ENCODE measurements at places on chromosomes 16 and 17. TPM values are rescaled to one million over a fixed set of nuclear protein-coding genes. Genes with fewer than 3 reads are reported as not detected.
A peak's percentile ranks its signal among the peaks of the same experiment; 100 is the strongest.

DYNLL2 gene
- total RNA-seq: 21.3 TPM

SLC16A13 gene
- 0.42 TPM for total RNA-seq

BRICD5 gene
- total RNA-seq: 203 TPM

EFNB3 gene
- 0.20 TPM for total RNA-seq

CMTM2 gene
- not detected for total RNA-seq

SLC5A10 gene
- total RNA-seq: not detected

TBKBP1 gene
- total RNA-seq: 24.6 TPM

GRCh38 chr17:37388266-37388665 is 12.5 kb downstream of the C17orf78 start:
- DNase-seq: no peak

- DNase-seq: no peak
Measured at GRCh38 chr17:62925267-62925836, 40.7 kb upstream of the TANC2 start.

DNA sequence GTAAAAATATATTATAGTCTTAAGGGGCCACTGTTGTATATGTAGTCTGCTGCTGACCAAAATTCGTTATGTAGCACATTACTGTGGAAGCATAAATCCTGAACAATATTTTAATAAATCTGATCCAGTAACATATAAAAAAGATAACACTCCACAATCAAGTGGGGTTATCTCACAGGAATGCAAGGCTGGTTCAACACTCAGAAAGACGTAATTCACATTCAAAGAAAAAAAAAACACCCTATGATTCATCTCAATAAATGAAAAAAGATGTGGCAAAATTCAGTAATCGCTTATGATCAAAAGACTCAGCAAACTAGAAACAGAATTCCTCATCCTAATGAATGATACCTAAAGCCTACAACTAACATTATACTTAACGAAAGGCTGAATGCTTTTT is 47.8 kb downstream of the CREBBP start:
- no peak for DNase-seq

- DNase-seq: no peak
Measured at GRCh38 chr17:79062691-79063090, 11.9 kb upstream of the ENGASE start.

DNA sequence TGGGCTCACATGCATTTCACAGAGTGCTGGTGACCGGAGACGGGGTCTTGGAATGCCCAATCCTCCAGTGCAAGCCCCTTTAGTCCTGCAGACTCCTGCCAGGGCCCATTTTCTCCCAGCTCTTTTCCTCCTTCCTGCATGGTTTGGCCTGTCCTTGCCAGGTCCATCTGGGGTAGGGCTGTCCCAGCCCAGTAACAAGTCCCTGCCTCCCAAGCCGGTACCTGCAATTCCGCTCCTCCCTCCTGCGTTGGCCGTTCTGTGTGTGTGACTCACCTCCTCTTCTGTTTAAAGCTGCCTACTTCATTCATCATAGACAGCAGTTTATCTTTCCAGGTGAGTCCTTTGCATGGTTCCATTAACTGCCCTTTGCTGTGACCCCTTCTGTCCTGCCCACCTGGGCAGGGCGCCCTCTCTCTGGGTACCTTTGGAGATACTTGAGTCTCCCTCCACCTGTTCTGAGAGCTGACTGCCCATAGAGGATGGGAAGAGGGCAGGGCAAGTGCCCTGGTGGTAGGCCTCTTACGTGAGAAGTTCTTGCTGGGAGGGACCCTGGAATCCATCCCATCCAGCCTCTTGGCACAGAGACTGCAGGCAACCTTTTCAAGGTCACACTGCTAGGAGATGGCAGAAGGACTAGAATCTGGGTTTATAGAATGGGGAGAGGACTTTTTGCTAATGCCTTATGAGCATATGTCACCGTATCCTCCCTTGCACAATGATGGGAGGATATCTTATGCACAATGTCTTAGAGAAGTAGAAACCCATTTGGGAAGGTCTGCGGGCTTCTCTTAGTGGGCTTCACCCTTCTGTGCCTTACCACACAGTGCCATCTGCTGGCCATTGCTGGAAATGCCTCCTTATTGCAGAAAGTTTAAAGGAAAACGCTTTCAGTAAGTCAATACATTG is 29.7 kb upstream of the LGALS9 start:
- DNase-seq: peak; percentile 87

GRCh38 chr16:30379158-30379783 is 3.1 kb downstream of the SEPTIN1 start:
- DNase-seq: no peak

GRCh38 chr17:60947100-60947499 is 269.4 kb downstream of the BCAS3 start:
- DNase-seq: no peak

DNA sequence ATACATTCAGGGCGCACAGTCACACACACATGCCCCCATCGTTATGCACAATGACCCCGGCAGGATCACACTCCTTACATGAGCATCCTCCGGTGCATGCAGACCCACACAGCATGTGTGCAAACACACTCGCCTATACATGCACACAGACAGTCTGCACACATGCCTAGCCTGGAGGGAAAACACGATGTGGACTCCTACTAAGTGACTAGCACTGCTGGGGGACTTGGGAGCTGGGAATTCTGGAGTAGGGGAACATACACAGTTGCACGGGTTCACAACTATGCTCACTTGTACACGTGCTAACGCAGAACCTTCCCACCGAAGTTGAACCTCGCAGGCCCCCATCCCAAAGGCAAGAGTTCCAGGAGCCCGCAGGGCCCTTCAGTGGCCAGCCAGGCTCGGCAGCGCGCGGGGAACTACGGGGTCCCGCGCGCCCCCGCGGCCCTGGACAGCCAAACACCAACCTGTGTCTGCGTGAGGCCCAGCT is 2.0 kb downstream of the DLX3 start:
- DNase-seq: no peak

GRCh38 chr17:82678265-82678891 is 20.1 kb downstream of the RAB40B start:
- no peak for DNase-seq

DNA sequence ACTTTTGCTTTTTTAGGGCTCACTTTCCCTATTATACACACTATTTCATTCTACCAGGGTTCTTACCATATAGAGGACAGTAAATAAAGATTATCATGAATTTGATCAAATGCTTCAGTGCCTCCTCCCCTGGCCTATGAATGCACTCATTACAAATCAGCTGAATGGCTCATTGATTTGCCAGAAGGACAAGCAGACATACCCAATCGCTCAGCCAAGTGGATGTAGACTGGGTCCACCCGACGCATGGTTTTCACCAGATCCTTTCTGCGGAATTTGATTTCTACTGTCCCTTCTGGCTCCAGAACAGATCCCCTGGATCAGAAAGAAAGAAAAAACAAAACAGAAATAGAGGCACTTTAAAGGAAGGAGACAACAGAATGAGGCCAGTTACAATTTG is 162.6 kb downstream of the AATF start:
- no peak for DNase-seq

GRCh38 chr16:80511824-80512592 is 28.8 kb upstream of the DYNLRB2 start:
- DNase-seq: no peak

- peak; percentile 44 for DNase-seq
Measured at GRCh38 chr17:6913608-6914443, 82.0 kb upstream of the ALOX12 start.

DNA sequence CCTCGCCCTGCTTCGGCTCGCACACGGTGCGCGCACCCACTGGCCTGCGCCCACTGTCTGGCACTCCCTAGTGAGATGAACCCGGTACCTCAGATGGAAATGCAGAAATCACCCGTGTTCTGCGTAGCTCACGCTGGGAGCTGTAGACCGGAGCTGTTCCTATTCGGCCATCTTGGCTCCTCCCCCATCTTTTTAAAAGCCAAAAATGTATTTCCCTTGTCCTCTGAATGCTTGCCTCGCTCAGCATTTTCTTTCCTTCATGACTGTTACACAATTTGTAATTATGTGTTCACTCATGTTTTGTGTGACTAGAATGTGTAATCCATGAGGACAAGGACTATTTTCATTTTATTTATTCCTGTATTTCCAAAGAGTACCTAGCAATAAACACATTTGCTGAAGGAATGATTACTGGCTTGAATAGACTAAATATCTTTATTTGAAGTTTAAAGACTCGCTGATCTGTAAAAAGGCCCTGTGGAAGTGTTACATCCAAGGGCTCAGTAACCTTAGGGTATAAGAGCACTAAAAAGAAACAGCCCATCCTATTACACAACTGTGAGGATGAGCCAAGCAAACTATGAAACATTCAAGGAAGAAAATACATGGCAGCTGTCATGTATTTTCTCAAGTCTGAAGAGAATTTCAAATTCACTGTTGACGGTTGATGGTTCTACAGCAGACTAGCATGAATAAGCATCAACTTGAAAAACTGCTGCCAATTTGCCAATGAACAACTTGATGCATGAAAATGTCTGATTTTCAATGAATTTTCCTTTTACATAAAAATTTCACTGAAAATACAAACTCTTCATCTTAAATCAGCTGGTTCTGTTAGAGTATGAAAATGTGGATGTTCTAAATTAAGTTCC is 192.6 kb downstream of the MYO1D start:
- DNase-seq: no peak

- DNase-seq: no peak
Measured at GRCh38 chr16:52553322-52553721, 6.4 kb upstream of the TOX3 start.

DNA sequence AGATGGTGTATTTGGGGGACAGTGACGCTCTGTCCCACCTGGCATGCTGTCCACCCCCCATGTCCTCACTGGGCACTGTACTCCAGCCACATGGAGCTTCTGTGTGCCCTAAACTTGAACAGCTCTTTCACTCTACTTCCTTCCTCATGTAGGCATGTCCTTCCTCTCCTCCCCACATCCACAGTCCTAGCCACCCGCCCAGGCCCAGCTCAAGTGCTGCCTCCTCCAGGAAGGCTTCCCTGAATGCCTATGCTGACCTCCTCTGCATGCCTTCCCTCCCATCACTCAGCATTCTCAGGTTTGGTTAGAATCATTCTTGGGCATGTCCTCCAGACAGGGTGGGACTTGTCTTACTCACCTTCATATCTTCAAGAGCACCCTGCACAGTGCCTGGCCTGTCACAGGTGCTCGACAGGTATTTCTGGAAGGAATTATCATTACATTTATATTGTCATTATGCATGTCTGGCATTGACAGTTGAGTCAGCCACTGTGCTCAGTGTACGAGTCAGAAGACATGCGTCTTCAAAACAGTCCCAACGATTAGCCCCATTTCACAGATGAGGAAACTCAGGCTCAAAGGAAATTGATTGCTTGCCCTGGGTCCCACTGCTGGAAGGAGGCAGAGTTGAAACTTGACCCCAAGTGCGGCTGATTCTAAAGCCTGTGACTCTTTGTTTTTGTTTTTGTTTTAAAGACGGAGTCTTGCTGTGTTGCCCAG is 42.1 kb upstream of the TOB1 start:
- no peak for DNase-seq
